ENCODE measurements at places on chromosomes 7 and 10.

GRCh38 chr10:86650151-86650550 is 4.2 kb upstream of the OPN4 start:
- DNase-seq: no peak

GRCh38 chr7:22561895-22562593 is 62.1 kb upstream of the STEAP1B start:
- no peak for DNase-seq

DNA sequence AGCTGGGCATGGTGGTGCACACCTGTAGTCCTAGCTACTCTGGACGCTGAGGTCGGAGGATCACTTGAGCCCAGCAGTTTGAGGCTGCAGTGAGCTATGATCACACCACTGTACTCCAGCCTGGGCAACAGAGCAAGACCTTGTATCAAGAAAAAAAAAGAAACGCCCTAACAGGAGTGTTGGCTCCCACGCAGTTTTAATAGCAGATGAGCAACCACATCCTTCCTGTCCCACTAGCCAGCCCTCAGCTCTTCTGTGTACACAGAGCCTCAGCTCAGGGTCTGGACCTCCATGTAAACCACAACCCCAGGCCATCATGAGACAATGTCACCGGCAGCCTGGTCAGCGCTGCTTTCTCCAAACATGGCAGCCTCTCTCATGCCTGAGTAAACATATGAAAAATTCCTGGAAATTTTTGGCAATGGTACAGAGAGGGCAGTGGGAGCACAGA is 108.2 kb downstream of the PIP4K2A start:
- peak; percentile 30 for DNase-seq

- no peak for DNase-seq
Measured at GRCh38 chr10:72834183-72834825, 59.2 kb upstream of the OIT3 start.

DNA sequence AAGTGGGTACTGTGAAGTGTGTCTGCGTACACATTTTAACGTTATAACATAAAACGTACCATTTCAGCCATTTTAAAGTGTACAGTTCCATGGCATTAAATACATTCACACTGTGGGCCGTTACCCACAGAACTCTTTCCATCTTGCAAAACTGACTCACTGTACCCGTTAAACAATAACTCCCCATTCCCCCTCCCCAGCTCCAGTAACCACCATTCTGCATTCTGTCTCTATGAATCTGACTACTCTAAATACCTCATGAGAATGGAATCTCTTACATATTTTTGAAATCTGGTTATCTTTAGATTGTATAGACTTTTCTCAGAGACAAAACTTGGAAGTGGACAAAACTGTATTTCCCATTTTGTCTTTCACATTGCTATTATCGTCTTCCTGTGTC is 9.3 kb downstream of the ARL3 start:
- no peak for DNase-seq

DNA sequence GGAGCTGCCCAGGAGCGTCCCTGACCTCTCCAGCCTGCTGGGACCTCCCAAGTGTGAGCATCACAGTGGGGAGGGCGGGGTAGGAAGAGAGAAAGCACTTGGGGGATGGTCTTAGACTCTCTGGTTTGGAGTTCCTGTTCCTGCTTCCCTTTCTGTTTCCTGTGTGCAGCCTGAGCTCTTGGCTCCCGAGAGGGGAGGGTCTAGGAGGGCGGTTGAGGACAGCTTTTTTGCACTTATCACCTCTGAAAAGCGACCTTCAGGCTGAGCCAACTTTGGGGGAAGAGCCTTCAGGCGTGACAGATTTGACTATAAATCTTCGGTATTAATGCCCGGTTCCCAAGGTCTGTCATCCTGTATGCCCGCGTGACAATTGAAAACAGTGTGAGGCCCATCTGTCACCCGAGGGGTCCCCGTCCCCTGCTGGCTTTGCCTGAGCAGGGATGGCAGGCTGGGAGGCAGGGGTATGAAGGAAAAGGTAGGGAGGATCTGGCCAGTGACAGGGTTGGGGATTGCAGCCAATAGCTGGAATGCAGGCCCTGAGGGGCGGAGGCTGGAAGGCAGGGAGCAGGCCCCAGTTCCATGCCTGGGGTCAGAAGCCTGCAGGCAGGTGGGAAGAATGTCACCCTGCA is 78.6 kb downstream of the CDH23 start:
- peak; percentile 70 for DNase-seq

GRCh38 chr7:43522406-43523156 is 60.3 kb upstream of the STK17A start:
- no peak for DNase-seq

DNA sequence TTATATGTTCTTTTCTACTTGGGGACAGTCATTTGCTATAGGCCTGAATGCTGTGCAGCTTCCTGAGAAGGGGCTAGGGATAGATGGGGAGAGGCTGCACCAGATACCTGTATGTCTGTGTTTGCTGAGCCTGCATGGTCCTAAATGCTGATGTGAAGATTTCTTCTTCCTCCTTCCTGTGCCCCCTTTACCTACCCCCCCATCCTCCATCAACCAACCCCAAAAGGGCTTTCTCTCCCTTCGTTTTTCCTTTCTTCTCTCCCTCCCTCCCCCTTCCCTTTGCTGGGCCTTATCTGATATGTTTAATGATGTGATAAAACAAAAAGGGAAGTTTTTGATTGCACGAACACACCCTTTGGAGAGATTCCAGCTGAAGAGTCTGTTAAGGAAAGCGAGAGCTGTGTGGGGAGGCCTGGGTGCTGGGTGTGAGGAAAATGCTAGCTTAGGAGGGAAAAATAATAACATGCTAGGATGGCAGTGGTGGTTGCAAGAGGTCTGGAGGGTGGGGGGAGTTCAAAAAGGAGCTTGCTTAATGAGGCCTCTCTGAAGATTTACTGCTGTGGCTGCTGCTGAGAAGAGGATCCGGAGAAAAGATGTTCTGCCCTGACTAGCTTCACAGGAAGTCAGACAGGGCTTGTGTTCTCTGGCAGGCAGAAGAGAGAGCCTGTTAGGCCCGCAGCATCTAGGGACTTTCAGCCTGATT is 101.8 kb downstream of the SAMD9 start:
- no peak for DNase-seq

DNA sequence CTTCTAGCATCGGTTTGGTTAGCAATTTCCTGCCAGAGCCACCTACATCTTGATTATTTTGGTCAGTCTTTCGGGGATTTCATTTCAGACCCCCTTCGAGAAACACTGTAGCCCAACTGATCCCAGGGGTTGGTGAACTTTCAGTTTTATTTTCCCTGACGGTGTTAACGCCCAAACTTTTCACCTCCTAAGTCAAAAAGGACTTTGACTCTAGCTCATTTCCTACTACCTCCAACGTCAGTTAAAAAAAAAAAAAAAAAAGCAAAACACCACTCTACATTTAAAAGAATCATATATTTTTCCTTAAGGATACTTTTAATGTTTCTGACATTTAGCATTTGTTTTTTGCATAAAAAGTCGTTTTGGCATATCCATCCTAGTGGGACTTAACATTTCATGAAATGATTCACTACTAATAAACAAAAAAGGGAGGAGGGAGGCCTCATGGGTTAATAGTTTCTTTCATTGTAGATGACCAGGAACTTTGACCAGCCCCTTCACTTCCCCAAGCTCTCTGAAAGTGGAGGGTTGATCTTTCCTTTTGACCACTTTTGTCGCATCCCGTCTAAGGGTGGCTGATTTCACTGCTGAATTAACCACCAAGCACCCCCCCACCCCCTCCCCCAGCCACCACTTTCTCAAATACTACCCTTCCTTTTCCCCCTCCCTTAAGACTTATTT is 764 bp upstream of the TCF7L2 start:
- DNase-seq: no peak
